Fibroblast of skin of abdomen (primary cell): ENCODE measurements at places on chromosomes 3 and 15.

GRCh38 chr15:62141643-62142588, 23.2 kb downstream of the C2CD4B start:
- DNase-seq = no peak

- DNase-seq = no peak
Observed at GRCh38 chr15:68010361-68011153, 43.6 kb upstream of the PIAS1 start.

GRCh38 chr3:117873249-117873600, 1161.4 kb downstream of the IGSF11 start:
- no peak for DNase-seq

- DNase-seq = peak; percentile 10
Observed at GRCh38 chr15:66231394-66232266, 21.9 kb downstream of the MEGF11 start.

GRCh38 chr3:177197727-177198460, 612 bp upstream of the TBL1XR1 start:
- no peak for DNase-seq
